ENCODE measurements at places on chromosomes 5 and 9.

GRCh38 chr5:264338-264737 lies 7.1 kb upstream of the PDCD6 start:
- no peak for DNase-seq

DNA sequence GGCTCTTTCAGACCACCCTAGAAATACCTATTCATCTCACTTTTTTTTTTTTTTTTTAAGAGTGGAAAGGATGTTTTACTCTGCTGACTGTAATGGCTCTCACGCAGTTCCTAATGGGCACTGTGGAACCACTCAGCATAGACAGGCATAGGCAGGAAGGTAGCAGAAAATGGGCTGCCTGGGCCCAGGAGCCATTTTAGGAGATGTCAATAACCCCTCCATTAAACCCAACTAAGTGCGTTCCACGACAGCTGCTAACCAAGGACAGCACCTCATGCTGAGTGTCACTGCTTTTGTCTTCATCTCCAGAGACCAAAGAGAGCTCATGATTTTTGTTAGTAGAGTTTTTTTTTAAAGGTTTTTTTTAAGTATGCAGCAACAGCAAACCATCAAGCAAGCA lies 15.3 kb downstream of the MAP1B start:
- no peak for DNase-seq

GRCh38 chr9:131068076-131068816 lies 28.1 kb upstream of the AIF1L start:
- no peak for DNase-seq

- no peak for DNase-seq
Measured at GRCh38 chr9:106032978-106033377, 338.6 kb downstream of the TMEM38B start.

- DNase-seq, result no peak
Measured at GRCh38 chr9:134224567-134225093, 60.3 kb upstream of the RNU6ATAC start.

DNA sequence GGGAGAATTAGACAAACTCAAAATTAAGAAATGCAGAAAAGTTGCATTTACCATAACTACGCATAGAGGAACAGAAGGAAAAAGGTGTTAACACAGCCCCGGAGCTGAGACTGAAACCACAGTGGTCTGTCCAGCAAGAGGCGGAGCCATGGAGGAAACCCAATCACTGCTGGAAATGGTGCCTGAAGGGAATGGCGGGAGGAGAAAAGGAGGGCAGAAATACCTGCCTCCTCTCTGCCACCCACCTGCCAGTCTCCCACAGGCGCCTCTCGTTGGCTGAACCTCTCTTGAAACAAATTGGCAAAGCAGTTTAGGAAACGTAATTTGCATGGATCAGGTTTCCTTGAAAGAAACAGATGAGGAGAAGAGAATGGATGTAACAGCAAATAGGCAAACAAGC lies 9.7 kb upstream of the PRKACG start:
- DNase-seq, result no peak

DNA sequence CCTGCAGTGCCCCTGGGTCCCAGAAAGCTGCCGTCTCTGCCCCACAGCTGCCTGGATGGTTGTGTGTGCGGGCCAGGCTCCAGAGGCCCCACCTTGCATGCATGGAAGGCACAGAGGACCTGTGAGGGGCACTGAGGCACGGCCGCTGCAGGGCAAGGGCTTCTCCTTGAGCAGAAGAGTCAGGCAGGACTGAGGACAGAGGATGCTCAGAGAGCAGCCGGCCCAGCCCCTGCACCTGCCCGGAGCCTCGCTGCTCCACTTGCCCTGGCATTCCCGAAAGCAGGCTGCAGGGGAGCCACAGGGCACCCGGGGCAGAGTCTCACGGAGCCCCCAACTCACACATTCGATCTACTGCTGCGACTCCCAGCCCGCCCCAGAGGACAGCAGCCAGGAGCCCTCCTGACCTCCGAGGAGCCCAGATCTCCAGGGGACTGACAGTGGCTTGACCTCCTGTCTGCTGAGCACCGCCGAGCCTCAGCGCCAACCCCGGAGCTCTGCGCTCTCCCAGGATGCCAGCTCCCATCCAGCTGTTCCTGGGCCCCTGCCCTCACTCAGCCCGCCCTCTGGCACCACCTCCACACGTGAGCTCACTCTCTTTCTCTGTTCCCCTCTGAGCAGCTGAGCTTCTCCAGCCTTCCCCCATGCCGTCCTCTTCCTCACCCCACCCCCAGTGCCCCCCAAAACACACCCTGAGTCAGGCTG lies 95.0 kb downstream of the KCNT1 start:
- DNase-seq, result no peak

DNA sequence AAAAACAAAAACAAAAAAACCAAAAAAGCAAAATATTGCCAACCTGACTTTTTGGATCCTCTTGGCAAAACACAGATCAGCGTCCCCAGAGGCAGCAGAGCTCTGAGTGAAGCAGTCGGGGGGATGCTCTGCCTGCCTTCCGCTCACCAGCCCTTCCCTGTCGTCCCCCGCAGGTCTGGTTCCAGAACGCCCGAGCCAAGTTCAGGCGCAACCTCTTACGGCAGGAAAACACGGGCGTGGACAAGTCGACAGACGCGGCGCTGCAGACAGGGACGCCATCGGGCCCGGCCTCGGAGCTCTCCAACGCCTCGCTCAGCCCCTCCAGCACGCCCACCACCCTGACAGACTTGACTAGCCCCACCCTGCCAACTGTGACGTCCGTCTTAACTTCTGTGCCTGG lies 20.7 kb downstream of the LHX2 start:
- no peak for DNase-seq

DNA sequence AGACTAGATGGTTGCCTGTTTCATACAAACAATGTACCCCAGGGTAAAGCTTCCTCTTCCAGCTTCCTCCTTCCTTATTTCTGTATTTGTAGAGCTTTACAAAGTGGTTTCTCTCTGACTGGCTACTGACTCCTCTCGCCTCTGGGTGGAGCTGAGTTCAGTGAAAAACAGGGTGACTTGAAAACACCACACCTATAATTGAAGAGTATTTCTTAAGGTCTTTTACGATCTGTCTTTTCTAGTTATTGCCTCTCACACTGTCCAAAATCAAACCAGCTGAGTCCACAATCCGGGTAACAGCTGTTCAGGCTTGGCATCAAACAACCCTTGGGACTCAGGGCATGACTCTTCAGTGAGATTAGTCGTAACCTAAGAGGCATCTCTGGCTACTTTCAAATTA lies 200.4 kb downstream of the ARRDC3 start:
- DNase-seq, result no peak

GRCh38 chr5:54384356-54384933 lies 71.1 kb upstream of the HSPB3 start:
- DNase-seq, result no peak

DNA sequence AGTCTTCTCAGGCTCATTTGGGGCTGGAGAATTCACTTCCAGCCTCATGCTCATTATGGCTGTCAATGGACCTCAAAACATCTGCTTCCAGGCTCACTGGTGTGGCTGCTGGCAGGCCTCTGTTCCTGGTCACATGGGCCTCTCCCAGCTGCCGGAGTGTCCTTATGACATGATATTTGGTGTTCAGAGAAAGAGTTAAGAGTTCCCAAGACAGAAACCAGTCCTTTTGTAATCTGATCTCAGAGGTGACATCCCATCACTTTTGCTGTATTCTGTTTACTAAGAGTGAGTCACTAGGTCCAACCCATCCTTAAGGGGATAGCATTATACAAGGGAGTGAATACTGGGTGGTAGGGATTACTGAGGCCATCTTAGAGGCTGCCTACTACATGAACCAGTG lies 104.6 kb downstream of the CACNA1B start:
- no peak for DNase-seq

- DNase-seq, result no peak
Measured at GRCh38 chr9:129242191-129242941, 64.3 kb upstream of the IER5L start.

GRCh38 chr9:15294604-15295003 lies 12.4 kb downstream of the TTC39B start:
- DNase-seq, result no peak

DNA sequence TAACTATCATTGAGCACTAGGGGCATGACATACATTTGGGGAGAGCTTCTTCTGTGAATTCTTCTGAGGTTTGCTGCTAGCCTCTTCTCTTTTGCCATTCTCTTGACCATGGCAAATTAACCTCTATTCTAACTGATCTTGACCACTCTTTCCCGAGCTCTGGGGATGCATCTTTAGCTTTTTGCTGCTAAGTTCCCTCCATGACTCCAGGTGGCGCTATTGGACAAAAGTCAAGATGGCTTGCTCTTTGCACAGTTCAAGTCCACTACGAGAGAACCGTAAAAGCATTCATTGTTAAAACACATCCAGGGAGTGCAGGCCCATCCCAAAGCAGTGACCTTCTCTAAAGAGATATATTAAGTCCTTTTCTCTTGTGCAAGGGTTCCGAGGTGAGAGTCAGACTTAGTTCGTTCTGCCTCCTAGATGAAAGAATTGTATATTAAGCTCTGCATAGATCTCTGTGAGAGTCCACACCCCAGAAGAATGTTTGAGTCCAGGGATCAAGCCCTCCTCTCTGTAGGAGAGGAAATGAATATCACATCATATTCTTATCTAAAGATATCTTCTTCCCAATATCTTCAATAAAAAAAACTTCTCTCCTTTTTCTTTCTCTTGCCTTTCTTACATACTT lies 1152.9 kb upstream of the CDH6 start:
- DNase-seq, result no peak

GRCh38 chr9:69955536-69956355 lies 87.9 kb upstream of the MAMDC2 start:
- DNase-seq, result no peak
